ENCODE measurements at places on chromosomes 2 and 18.
A peak's percentile ranks its signal among the peaks of the same experiment; 100 is the strongest.

- no peak for DNase-seq
Measured at GRCh38 chr2:86298411-86299390, 38.7 kb downstream of the REEP1 start.

DNA sequence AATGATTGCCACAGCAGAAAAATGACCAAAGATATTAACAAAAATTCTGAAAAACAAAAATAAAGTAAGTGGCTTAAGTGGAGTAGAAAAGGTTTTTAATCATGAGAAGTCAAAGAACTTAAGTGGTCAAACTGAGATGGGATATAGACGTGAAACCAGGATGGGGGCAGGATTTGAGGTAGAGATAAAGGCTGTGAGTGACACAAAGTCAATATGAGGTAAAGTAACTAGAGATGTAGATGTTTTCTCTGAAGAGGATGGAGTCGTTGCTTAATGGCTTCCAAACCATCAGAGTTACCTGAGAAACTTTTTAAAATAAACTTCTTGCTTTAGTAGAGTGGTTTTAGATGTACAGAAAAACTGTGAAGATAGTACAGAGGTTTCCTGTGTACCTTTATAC lies 21.2 kb downstream of the ANKRD12 start:
- DNase-seq, result no peak

DNA sequence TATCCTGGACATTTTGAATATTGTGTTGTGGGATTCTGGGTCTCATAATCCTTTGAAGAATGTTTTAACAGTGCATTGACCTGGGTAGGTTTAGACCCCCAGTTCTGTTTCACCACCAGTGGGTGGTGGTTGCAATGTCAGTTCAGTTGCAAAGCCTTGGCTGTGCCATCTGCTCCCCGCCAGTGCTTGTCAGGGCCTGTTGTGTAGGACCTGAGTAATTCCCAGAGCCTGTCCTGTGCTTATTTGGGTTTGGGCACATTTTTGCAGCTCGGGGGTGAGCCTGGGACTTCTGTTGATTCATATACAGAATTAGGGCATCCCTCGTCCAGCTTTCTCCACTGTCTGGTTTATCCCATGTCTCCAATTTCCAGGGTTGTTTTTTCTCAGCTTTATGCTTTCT lies 24.8 kb downstream of the ATP9B start:
- DNase-seq, result no peak

- peak; percentile 62 for DNase-seq
Measured at GRCh38 chr18:70454704-70455322, 166.0 kb downstream of the SOCS6 start.

DNA sequence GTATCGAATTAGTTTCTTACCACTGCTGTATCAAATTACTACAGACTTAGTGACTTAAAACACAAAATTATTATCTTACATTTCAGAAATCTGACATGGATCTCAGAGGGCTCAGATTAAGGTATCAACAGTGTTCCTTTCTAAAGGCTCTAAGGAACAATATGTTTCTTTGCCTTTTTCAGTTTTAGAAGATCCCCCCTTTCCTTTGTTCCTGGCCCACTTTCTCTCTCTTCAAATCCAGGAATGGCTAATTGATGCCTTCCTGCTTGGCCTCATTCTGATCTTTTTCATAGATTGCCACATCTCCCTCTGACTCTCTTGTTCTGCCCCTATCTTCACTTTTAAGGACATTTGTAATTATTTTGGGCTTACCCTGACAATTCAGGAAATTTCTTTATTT lies 65.7 kb downstream of the LRP1B start:
- no peak for DNase-seq

- no peak for DNase-seq
Measured at GRCh38 chr2:1787755-1788477, 43.6 kb upstream of the PXDN start.

DNA sequence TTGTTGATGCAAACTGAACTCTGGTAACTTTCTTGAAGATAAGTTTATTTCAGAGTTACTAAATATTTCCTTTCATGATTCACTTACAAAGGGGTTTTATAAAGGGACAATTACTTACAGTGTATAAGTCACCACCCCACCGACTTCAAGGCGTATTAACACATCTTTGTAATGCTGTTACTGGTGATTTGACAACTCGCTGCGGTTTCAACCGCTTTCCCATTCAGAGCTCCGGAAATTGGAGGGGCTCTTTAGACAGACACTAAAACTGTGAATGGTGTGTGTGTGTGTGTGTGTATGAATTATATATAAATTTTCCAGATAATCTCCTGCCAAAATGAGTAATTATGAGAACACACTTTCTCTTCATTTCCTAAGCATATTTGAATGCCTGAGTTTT lies 4.9 kb downstream of the TM4SF20 start:
- peak; percentile 76 for DNase-seq

GRCh38 chr2:120910956-120911951 lies 175.6 kb downstream of the GLI2 start:
- no peak for DNase-seq

DNA sequence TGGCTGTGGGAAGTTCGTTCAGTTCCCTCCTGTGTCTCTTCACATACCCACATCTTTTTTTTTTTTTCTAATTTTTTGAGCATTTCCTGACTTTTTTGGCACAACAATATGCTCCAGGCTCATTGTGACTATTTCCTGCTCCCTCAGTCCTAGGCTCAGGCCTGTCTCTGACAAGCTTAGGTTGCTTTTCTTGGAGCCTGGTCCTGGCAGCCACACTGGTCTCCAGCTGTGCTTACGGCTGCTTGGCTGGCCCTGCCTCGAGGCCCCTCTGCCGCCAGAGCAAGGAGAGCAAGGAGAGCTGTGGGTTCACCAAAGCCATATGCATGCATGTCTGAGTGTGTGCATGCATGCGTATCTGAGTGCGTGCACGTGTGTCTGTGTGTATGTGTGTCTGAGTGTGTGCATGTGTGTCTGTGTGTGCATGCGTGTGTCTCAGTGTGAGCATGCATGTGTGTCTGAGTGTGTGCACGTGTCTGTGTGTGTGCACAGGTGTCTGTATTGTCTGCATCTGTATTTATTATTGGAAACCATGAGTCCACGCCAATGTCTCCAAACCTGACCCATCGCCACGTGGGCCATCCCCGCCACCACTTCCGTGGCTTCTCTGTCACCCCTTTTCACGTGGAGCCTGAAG lies 766.1 kb upstream of the SALL3 start:
- no peak for DNase-seq

DNA sequence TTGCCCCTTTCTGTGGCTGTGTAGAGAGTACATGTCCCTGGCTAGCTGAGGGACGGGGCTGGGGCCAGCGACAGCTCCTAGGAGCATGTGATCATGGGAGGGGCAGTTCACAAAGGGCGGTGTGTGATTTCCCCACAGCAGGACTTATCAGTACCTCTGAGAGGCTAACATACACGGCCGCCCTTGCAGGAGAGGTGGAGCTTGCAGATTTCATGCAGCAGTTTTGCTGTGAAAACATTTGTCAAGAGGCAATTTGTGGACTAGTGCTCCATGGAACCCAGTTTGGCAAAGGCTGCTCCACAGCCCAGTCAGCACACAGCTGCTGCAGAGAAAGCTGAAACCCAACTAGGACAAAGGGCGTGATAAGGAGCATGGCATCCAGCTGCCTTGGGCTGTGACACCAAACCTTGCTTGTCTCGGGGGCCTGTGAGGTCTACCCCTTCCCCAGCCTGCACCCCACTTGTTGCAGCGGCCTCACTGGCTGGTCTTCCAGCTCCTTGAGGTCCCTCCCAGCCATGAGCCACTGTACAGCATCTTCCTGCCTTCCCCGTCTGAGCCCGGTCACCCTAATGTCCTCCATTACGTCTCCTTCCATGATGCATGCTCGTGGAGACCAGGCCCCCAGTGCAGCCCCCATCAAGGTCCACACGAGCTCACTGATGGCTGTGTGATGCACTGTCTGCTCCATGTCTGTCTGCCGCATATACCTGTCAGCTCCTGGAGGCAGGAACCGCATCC lies 121.4 kb upstream of the HDAC4 start:
- DNase-seq, result no peak

DNA sequence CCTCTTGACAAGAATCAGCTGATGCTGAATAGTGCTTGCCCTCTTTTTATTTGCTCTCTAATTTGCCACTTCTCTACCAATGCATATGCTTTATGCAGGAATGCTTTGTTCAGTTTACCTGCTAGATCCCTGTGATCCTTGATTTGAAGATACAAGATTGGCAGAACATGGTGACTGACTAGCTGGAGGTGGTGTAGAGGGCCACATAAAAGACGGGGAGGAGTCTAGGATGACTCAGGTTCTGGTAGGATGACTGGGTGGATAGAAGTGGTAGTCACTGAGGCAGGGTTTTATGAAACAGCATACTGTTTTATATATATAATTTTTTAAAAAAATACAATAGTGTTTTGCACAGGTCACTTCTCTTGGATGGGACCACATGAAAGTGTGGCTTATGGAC lies 6.3 kb upstream of the ADGRF3 start:
- DNase-seq, result no peak

GRCh38 chr2:241390301-241391206 lies 34.5 kb downstream of the FARP2 start:
- no peak for DNase-seq

DNA sequence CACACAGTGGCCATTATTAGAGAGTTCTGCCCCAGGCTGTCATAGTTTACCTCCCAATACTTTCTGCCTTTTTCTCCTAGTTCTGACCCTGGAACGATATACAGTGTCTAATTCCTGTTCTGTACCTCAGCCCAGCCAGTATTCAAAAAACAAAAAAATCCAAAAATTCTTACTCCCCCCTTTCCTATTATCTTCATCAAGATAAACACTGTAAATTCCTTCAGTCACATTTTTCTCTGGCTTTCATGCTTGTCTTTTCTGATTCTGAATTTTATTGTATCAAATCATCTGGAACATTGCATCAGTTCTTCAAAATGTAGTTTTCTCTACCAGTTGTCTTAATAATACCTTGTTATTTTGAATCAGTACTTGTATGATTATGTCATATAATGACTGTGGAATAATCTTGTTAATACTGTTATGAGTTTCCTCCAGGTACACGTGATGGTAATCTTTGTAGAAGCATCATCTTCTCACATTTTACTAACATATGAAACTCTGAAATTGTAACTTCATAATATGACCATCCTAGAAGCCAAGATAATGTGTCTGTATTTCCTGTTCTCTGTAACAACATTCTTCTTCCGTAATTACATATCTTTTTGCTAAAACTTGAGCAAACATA lies 79.0 kb upstream of the NOSTRIN start:
- DNase-seq, result no peak

- no peak for DNase-seq
Measured at GRCh38 chr2:187362151-187362550, 85.9 kb downstream of the CALCRL start.

- DNase-seq, result no peak
Measured at GRCh38 chr2:135993421-135993820, 8.0 kb upstream of the DARS1 start.

DNA sequence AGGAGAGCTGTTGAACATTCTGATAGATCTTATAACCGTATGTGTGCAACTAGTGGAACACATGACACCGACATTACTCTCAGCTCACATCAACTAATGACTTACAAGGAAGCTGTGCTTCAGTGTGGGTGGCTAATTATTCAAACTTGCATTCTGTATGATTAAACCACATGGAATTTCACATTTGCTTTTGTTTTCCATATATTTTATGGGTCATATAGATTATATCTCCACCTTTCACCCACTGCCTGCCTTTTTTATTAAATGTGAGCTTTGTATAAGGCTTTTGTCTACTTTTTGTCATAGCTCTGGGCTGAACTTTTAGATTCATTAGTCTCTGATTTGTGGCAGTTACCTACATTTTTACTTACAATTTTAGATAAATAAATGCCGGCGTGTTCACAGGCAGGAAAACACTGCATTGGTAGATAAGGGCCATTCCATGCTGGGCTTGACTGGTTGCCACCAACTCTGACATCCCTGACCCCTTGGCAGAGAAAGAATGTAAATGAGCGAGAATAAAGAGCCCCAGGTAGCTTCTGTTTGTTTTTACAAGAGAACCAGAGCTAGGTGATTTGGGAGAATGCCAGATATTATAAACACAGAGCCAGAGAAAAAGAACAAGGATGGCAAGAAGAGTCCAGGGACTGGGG lies 35.7 kb downstream of the LYPD6 start:
- peak; percentile 90 for DNase-seq

DNA sequence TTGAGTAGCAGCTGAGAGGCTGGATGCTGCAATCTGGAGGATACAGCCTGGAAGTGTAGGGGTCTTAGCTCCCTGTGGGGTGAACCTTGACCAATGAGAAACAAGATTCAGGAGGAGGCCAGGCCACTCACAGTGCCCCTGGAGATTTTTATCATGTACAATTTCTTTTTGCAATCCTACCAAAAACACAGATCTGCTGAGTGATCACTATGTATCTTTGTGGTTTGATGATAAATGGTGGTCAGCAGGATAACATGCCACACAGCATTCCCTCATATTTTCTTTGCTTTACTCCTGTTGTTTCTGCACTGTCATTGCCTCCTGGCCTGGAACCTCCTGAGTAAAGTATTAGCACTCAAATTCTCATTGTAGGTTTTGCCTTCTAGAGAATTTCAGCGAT lies 357.9 kb downstream of the THSD7B start:
- DNase-seq, result peak; percentile 66

DNA sequence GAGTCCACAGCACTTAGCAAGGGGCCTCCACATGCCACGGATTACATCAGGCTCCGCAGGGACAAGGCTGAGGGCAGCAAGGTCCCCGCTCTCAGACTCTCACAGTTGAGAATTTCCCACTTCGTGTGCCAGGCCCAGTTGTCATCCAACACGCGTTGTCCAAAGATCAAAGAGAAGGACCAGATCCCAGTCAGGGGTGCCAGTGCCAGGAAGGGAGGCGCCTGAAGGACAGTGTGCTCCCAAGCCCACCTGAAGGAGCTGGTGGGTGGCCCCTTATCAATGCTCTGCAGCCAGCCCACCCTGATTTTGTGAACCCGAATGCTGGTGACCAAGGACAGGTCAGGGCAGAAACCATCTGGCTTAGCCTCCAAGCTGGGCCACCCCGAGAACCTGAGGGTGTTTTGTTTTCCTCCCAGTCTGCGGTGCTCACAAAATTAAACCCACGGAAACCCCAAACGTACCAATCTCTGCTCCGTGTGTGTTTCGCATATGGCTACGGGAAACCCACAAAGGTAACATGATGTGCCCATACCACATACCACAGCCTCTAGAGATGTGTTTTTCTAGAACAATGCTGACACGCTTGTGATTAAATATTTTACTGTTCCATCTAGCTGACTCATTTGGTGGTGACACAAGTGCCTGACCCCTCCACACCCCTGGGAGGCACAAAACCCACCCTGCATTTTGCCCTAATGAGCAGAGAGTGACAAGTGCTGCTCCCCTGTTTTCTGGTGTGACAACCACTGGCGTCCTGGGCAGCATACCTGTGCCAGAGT lies 24.5 kb downstream of the CRACDL start:
- no peak for DNase-seq

DNA sequence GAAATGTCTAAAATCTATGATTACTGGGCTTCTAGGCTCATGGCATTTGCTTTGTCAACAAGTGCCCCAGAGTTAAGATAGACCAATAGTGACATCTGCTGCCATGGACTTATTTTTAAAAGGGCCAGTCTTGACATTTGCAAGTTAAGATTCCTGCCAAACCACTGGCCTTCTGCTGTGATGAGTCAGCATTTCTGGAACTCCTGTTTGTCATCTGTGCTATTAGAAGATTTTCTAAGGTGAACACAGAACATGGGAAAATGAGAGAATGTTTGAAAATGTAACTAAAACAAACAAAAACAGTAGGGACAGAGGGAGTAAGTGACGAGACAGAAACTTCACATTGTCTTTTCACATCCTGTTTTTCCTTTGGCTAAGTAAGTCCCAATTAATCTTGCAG lies 93.7 kb upstream of the WDR75 start:
- DNase-seq, result peak; percentile 95
